ENCODE measurements at places on chromosomes 3 and 15.

DNA sequence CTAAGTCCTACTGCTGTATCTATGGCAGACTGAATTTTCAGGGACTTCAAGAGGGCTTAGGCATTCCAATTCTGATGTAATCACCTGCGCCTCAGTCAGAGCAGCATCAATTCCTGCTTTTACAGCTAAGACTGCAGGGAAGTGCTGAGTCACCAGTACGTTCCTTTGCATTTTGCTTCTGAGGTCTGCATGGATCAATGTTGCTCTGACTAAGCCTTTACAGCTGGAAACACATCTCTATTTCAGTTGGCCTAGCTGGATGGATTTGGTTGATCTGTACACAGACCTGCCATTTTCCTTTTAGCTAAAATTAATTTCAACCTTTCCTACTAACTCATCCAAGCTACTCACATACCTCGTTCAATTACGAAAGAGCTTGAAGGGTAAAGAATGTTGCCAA, 51.3 kb downstream of the ETV5 start:
- DNase-seq: no peak

GRCh38 chr3:157369727-157370421, 66.8 kb upstream of the PTX3 start:
- DNase-seq: no peak

GRCh38 chr15:28975766-28976179, 90.0 kb downstream of the APBA2 start:
- DNase-seq: no peak

DNA sequence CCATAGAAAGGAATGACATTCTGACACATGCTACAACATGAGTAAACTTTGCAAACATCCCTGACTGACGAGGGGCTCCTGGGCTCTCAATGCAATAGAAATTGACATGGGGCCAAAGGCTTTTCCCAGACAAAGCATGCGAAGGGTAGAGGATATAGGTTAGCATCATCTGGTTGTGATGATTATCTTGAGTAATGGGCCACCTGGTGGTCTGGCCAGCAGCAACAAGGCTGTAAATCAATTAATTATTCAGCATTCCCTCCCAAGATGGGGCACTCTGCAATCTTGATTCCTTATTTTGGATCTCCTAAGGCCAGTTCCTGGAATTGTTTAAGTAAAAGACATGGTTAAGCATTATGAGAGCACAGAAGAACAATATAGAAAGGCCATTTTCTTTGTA, 99.2 kb downstream of the AGBL1 start:
- no peak for DNase-seq

- DNase-seq: no peak
These were observed 49.5 kb downstream of the NUP210 start for GRCh38 chr3:13370609-13371008.

GRCh38 chr15:70253461-70254156, 155.9 kb upstream of the TLE3 start:
- no peak for DNase-seq

GRCh38 chr15:78925956-78926743, 18.7 kb downstream of the CTSH start:
- no peak for DNase-seq

GRCh38 chr15:52709187-52709981, 30.2 kb upstream of the ATOSA start:
- DNase-seq: no peak
